ENCODE measurements at places on chromosomes 1 and 21.

GRCh38 chr1:231866392-231867331 lies 240.1 kb downstream of the DISC1 start:
- peak; percentile 13 for DNase-seq

DNA sequence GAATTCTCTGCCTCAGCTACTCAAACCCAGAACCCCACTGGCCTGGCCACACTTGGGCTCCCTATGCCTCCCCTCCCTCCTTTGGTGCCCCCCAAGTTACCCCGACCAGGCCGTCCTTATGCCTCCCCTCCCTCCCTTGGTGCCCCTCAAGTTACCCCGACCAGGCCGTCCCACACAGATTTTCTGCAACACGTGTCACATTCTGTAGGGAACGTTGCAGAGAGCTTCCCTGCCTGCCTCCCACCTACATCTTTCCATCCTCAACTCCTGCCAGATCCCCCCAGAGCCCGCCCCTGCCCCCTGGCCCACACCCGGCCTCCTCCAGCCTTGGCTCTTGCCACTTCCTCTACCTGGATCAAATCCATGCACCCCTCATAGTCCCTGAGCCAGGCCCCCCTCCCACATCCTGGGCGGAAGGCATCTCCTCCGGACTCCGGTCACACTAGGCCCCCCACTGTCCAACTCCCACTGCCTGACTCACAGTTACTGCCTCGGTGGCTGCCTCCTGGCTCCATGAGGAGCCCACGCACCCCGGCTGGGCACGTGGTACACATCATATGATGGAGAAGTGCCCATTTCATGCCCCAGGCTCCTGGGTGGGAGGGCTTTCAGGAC lies 41.2 kb downstream of the KCNAB2 start:
- DNase-seq = no peak

DNA sequence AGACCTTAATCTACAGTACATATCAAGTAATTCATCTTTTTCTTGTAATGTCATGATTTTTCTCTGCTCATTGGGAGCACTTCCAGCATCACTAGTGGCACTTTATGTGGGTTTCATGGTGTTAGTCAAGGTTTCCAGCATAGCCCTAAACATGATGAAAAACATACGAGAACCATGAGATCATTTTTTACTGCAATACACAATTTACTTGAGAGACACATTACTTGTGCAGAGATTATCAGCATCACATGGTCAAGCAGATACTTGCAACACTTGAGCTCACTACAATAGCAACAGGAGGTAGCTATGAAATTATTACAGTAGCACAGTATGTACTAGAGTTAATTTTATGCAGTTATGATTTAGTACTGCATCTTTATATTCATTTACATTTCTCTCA lies 36.4 kb downstream of the ITGB3BP start:
- DNase-seq = no peak

GRCh38 chr21:40936771-40937261 lies 89.9 kb upstream of the DSCAM start:
- no peak for DNase-seq

- no peak for DNase-seq
These were observed 11.1 kb downstream of the TMEM240 start for GRCh38 chr1:1529321-1529720.

- no peak for DNase-seq
These were observed 73.2 kb upstream of the ADGRL4 start for GRCh38 chr1:79079770-79080169.

- no peak for DNase-seq
These were observed 53.1 kb upstream of the LBR start for GRCh38 chr1:225480825-225481434.

DNA sequence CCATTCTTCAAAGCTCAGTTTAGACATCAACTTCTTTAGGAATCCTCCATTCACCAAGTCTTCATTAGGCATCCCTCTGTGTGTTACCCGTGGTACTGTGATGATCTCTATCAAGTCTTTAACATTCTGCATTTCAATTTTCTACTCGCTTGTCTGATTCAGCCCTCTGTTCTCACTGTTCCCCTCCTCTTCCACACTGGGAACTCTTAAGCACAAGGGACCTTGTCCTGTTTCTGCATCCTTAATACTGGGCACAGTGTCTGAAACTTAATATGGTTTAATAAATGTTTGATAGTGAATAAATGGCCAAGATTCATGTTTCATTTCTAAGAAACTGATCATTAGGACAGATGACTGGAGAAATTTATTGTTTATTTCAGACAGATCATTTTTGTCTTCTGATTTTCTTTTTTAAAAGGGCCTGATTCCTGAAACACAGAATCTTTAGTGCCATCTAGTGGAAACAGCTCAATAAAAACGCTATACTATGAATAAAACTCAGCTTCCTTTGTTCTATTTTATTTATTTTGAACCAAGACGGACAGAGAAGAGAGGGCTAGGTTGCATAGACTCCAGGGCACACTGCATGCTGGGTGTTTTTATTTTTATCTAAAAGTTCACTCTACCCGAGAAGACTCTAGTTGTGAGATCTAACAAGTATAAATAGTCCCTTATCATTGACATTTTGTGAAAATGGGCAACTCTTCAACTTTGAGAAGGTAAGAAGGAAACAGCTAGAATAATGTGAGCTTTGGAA lies 7.0 kb upstream of the TRIM45 start:
- no peak for DNase-seq

DNA sequence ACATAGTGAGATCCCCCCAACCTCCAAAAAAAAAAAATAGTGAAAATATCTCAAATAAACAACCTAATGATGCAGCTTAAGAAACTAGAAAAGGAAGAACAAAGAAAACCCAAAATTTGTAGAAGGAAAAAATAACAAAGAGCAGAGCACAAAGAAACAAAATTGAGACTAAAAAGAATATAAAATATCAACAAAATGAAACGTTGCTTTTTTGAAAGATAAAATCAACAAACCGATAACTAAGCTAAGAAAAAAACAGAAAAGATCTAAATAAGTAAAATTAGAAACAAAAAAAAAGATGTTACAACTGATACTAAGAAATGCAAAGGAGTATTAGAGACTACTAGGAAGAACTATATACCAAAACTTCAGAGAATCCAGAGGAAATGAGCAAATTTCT lies 139.3 kb upstream of the PALMD start:
- no peak for DNase-seq

- DNase-seq = no peak
These were observed 50.2 kb upstream of the IVNS1ABP start for GRCh38 chr1:185367218-185367617.

- DNase-seq = no peak
These were observed 166.6 kb upstream of the GORAB start for GRCh38 chr1:170365331-170365730.

DNA sequence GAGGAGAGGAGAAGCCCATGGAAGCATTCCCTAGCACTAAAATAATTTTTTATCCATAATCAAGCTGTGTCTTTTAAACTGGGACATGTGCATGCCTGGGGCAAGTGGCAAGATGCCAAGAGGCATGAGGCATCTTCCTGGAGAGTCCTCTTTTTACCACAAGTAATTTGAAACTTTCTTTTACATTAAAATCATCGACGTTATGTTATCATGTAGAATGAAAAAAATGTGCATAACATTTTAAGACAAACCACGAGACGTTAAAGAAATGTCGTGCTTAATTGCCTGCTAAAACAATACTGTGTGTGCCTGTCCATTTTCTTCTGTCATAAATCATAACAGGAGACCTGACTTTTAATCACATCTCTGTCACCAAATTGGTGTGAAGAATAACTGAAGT lies 1.5 kb downstream of the STYXL2 start:
- DNase-seq = no peak

DNA sequence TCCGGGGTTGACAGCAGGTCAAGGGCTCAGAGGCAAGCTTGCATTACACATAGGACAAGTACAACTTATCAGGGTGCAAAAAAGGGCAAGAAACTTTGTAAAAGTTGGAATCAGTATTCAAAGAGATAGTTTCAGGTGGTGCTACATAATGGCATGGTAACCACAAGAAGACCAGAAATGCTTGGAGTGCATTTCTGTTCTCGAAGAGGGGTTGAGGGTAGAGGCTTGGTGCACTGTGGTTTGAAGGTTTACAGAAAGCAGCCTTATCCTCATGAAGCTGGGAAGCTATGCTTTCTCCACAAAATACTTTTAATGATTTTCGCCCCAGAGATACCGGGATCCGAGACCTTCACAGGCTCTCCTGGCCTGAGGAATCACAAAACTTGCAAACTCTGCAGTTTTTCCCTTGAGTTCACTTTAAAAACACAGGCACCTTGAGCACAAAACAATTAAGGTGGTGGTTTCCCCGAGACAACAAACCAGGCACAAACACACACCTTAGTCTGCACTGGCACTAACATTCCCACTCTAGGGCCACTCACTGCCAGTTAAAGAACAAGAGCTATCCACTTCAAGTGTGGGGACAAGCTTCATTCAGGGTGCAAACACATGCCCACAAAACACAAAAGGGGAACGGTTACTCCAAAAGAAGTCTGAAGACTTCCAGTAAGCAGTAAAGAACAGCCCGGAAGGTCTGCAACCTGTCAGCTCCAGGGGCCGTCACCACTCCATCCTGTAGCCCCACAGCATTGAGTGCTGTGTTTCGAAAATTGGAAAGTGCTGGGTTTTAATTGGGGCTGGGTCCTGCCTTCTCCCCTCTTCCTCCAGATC lies 29.8 kb upstream of the NFIA start:
- DNase-seq = no peak

GRCh38 chr1:42184616-42185015 lies 20.1 kb upstream of the GUCA2A start:
- DNase-seq = no peak

DNA sequence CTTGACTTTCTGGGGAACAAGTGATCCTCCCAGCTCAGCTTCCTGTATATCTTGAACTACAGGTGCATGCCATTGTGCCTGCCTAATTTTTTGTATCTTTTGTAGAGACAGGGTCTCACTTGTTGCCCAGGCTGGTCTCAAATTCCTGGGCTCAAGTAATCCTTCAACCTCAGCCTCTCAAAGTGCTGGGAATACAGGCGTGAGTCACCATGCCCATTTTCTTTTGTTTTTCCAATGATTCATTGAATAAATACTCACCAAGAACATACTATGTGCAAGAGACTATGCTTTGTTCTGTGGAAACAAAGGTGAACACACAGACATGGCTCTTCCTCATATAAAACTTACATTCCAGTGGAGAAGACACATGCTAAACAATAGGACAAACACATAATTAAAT lies 407.8 kb upstream of the DAB1 start:
- no peak for DNase-seq

GRCh38 chr1:38085666-38086330 lies 39.2 kb upstream of the POU3F1 start:
- no peak for DNase-seq

- no peak for DNase-seq
These were observed 25.7 kb downstream of the C21orf91 start for GRCh38 chr21:17793246-17794123.

GRCh38 chr1:15952317-15953258 lies 23.3 kb downstream of the ZBTB17 start:
- DNase-seq = no peak
